ENCODE measurements at places on chromosomes 7 and 10.

GRCh38 chr7:143892527-143893300 is 9.3 kb downstream of the TCAF1 start:
- peak; percentile 57 for DNase-seq

GRCh38 chr7:135333200-135333599 is 99.6 kb downstream of the STRA8 start:
- no peak for DNase-seq

GRCh38 chr10:97081621-97082235 is 104.0 kb downstream of the SLIT1 start:
- DNase-seq, result peak; percentile 70

DNA sequence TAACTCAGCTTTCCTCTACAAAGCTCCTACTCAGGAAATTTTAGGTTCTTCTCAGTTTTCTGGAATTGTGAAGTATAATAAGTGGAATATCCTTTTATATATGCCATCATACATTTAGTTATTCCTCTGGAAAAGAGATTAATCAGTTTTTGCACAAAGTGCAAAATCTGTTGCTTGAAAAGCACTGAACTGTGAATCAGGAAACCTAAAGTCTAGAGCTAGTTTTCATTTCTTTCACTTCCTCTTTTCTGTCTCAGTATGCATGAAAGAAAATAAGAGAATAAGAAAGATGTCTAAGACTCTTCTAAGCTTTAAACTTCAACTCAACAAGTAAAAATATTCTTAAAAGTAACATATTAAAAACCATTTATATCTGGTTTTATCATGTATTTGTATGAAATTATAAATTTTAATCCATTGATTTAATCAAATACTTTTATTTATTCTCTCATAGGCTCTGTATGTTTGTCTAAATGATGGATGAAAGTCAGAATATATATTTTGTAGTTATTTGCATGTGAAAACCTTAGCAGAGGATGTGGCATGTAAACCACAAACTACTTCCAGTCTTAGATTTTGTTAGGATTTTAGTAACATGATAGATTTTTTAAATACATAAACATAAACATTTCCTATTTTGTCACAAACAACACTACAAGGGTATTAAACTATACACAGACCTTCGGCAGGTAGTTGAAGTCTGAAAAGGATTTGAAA is 1073.0 kb downstream of the XPNPEP1 start:
- no peak for DNase-seq

DNA sequence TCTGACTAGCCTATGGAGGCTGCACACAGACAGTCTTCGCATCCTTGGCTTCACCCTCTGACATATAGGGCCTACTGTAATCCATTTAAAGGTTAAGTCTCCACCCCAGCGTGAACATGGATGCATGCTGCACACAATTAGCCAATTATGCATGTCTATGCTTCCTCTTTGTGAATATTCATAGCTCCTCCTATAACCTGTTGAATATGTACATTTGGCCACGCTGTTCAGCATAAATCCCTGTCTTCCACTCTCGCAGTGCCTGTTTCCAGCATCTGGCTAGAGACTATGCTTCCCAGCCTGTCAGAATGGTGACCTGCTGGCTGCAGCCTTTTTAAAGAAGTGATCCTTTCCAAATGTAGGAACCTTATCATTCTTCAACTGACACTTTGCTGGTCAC is 106.7 kb downstream of the PRKAG2 start:
- no peak for DNase-seq

GRCh38 chr7:33448035-33448434 is 318.7 kb downstream of the BBS9 start:
- DNase-seq, result no peak
